ENCODE measurements at places on chromosomes 7 and 10.
A peak's percentile ranks its signal among the peaks of the same experiment; 100 is the strongest.

- DNase-seq: no peak
Observed at GRCh38 chr7:1320616-1321240, 88.1 kb downstream of the UNCX start.

GRCh38 chr10:63491588-63492316, 26.0 kb upstream of the JMJD1C start:
- DNase-seq: no peak

- DNase-seq: no peak
Observed at GRCh38 chr7:158569858-158570323, 17.7 kb downstream of the PTPRN2 start.

GRCh38 chr7:44985900-44986217, 7.0 kb upstream of the MYO1G start:
- DNase-seq: no peak

DNA sequence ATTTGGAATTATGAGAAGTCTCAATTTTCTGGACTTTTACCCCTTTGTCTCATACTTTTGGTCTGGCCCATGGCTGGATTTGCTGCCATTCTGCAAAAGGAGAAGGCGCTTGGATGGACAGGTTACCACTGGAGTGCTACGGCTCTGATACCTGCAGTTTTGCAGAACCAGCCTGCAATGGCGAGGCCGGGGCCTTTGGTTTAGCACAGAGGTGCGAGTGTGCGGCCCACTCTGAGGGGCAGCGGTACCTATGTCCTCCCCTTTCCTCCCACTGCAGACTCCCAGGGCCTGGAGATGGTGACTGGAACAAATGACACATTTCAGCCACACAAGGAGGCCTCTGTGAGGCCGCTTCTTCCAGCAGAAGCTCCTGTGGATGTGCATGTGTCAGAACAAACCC, 11.9 kb downstream of the ZNF777 start:
- DNase-seq: no peak

DNA sequence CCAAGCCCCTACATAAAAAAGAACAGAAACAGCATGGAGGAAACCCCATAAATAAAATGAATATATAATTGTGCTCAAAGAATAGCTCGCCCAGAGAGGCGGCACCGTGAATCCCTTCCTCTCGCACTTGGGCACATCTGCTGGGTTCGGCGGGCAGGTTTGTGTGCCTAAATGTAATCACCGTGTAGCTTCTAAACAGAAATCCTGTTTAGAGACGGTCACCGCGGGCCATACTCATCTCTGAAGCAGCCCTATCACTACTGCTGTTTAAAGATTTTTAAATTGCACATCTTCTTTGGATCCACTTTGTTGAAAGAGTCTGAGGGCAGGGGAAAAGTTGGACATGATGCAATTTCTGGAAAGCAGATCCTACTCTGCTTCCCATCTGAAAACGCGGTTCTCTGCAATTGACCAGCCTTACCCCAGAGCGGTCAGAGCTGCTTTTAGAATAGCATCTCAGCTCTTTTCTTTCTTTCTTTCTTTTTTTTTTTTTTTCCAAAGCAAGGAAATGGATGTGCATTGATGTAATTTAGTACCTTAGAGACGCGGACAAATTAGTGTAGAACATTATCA, 6.4 kb downstream of the DRGX start:
- no peak for DNase-seq

- DNase-seq: no peak
Observed at GRCh38 chr7:4052130-4052529, 630.0 kb upstream of the FOXK1 start.

GRCh38 chr10:34506786-34507185, 308.3 kb downstream of the PARD3 start:
- DNase-seq: no peak

DNA sequence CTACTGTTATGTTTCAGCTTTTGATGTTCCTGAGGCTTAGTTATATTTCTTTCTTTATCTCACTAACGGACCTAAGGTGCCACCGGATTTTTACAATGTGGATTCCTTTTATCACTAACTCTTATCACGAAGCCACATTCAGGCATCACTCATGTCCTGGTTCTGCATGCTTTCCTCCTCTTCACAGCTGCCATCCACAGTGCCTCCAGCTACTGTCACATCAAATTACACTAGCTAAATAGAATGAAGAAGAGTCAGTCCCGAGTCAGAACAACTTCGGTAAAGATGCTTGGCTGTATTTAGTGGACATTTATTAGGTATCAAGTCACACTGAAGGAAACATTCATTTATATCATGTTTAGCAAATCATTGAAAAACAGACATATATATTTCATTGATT, 153.2 kb downstream of the NEBL start:
- DNase-seq: no peak

- DNase-seq: no peak
Observed at GRCh38 chr10:104492329-104492940, 138.8 kb downstream of the CFAP58 start.

- peak; percentile 76 for DNase-seq
Observed at GRCh38 chr10:133329491-133330202, 7.0 kb downstream of the CALY start.

GRCh38 chr7:114854369-114854768, 67.5 kb upstream of the MDFIC start:
- no peak for DNase-seq

DNA sequence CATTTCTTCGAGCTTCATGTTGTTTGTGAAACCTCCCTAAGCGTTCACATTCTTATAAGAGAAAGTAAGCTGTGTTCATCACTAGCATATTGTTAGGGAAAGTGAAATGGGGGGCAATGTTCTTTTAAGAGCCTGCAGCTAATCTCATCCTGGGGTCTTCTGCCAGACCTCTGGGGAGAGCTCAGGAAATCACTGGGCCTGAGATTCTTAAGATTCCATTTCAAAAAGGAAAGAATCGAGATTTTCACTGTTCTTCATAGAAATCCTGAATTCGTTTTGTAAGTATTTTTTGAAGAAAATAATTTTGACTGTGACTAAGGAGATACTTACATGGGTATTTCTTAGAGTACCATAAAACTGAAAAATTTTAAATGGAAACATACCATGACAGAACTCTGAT, 160.7 kb downstream of the CDCA7L start:
- no peak for DNase-seq

- no peak for DNase-seq
Observed at GRCh38 chr10:96625173-96625572, 38.4 kb upstream of the TM9SF3 start.

DNA sequence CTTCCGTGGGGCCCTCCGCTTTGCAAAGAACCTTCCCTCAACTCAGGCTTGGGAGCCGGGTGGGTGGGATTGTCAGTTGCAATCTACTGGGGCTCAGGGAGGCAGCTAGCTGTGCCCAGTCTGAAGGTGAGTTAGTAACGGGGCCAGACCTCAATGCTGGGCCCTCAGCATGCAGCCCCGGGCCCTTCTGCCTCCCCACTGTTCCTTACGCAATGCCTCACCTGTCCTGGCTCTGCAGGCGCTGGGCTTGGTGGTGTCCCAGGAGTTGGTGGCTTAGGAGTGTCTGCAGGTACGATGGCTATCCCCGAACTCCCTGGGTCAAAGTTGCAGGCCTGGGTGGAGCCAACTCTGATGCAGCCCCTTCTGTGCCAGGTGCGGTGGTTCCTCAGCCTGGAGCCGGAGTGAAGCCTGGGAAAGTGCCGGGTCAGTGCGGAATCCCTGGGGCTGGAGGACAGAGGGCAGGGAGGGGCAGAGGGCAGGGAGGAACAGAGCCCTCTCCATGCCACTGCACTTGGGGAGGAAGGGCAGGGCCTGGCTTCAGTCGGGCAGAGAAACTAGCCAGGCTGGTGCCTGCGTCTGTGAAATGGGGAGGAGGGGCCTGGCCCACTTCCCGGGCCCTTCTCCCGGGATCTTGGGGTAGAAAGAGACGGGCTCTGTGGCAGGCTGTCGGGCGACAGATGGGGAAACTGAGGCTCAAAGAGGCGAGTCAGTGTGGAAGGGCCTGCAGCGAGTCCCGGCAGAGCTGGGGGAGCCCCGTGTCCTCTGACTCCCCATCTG, 15.0 kb downstream of the ELN start:
- no peak for DNase-seq

GRCh38 chr7:104450861-104451260, 122.5 kb downstream of the LHFPL3 start:
- DNase-seq: no peak

GRCh38 chr7:116911801-116912200, 41.5 kb upstream of the ST7 start:
- DNase-seq: no peak

- DNase-seq: no peak
Observed at GRCh38 chr7:96649981-96650380, 59.7 kb downstream of the SEM1 start.

GRCh38 chr7:23759671-23760391, 49.8 kb downstream of the STK31 start:
- DNase-seq: no peak

- no peak for DNase-seq
Observed at GRCh38 chr10:124303662-124304418, 114.9 kb downstream of the OAT start.

GRCh38 chr10:112374724-112375541, 1.0 kb downstream of the ACSL5 start:
- DNase-seq: no peak

DNA sequence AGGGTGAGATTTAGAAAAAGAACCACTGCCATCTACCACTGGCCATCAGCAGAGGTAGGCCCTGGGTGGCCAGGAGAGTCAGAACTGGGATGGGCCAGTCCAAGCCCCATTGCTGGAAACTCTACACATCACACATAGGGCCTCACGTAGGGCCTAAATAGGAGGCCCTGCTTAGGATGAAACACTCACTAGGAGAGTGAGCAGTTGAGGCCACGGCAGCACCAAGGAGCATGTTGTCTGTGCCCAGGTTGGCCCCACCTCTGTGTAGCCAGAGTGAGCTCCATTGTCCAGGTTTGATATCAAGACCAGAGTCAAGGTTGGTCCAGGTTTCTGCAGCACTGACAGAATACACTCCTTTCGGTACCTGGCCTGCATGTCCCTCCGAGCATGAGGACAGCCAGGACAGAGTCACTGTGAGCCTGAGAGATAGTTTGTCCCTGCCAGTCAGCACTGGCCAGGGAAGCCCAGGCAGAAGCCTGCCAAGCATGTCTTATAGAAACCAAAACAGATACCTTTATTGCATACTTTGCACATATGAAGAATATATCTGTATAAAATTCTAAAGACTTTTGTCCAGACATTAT, 77.9 kb upstream of the CAMK2B start:
- DNase-seq: no peak

GRCh38 chr7:149455175-149455950, 5.5 kb downstream of the ZNF777 start:
- no peak for DNase-seq

DNA sequence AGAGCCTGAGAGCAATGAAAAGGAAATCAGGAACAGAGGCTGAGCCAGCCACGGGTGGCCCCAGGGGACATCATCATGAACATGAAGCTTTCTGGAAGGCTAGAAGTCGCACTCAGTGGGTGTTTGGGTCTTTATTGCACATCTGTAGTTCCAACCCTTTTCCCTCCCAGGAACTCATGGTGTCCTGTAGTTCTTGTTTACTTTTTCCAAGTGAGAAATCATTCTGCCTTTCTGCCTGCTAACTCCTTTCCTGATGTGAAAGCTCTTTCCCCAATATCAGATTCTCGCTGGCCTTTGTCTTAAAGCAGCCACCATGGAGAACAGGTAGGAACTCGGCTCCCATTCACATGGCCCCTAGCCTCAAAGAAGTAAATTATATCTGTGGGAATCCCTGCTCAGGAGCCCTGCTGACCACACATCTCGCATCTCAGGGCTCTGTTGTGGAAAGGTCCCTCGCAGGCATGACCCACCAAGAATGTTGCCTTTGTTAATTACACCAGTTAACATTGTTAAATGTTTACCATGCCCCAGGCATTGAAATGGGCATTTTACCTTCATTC, 542.7 kb downstream of the TNS3 start:
- no peak for DNase-seq

DNA sequence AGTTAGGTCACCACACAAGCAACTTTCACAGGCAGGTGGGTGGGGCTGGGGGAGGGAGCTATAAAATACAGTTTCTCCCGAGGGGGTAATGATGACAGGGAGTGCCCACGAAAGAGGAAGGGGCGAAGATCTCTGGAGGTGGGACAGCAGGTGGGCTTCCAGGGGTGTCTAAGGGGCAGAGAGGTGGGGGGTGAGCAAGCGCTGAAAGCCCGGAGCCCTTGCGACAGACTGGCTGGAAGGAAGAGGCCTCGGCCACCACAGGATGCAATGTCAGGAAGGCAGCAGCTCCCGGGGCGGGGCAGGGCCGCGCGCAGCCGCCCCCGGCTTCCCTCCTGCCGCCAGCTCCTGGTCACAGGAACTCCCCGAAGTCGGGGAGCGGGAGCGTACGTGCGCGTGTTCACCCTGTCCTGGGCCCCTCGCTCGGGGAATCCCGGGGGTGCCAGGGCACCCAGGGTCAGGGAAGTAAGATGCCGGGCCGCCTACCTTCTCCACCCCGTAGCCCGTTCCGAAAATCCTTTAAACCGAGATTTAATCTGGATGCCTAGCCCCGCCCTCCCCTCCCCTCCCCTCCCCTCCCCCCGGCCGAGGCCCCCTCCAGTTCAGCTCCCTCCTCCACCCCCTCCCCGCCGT, 105.2 kb upstream of the PPIF start:
- DNase-seq: peak; percentile 53

DNA sequence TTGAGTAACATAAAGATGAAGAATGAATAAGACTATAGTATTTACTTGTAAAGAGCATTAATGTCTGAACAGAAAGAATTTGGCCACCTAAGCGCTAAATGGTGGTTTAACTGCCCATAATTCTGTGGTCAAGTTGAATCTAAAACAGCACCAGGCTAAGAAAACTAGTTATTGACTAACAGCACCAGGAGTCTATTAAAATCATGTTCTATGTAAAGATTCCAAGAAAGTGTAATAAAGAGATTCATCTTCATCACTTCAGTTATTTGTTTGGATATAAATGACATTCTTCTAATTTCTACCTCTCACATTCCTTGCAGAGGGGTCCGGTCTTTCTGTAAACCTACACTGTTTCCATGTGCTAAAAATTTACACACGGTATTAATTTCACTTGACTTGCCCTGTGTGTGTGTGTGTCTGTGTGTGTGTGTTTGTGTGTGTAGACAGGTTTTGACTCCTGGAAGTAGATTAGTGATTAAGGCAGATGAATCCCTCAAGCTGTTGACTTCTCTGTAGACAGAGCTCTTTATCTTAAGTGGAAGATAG, 84.4 kb downstream of the KLF6 start:
- DNase-seq: no peak

- DNase-seq: no peak
Observed at GRCh38 chr10:123570898-123571515, 95.1 kb upstream of the GPR26 start.

DNA sequence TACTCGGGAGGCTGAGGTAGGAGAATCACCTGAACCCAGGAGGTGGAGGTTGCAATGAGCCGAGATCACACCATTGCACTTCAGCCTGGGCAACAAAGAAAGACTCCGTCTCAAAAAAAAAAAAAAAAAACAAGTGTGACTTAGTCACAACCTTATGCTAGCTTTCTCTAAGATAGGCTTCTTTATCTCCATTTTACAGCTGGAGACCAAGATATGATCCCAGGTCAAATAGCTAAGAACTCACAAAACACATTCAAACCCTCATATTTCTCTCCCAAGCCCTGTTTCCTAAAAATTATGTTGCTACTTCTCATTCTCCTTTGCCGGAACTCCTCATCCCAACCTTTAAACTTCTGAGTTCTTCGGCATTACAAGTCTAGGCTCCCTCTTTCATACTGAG, 13.0 kb upstream of the DHTKD1 start:
- DNase-seq: no peak
